Activated naive CD8-positive, alpha-beta T cell treated with anti-CD3 and anti-CD28 coated beads, Interleukin-2, amount 50 U/mL, for 24 hours (primary cell): ENCODE measurements at places on chromosomes 5 and 9.

GRCh38 chr9:129769669-129770068 lies 16.8 kb upstream of the PTGES start:
- no peak for DNase-seq

- DNase-seq: no peak
Measured at GRCh38 chr5:161246749-161247148, 299.8 kb downstream of the GABRB2 start.

DNA sequence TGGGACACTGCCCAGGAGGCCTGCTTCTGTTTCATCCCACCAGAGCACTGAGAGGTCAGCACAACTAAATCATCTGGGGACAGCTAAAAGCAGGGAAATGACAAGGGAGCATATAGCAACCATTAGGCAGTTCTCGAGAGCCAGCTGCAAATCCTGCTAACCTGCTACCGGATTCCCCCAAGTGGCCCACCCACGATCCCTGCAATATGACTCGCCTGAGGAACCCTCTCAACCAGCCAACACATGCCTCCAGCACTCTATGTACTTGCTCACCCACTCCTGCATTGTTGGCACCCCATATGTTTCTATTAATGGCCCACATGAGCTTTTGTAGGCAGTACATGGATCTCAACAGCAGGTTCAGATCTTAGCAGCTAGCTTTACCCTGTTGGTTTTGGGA lies 326.0 kb downstream of the GABRG2 start:
- no peak for DNase-seq

- no peak for DNase-seq
Measured at GRCh38 chr9:124146031-124146561, 111.7 kb upstream of the NEK6 start.

DNA sequence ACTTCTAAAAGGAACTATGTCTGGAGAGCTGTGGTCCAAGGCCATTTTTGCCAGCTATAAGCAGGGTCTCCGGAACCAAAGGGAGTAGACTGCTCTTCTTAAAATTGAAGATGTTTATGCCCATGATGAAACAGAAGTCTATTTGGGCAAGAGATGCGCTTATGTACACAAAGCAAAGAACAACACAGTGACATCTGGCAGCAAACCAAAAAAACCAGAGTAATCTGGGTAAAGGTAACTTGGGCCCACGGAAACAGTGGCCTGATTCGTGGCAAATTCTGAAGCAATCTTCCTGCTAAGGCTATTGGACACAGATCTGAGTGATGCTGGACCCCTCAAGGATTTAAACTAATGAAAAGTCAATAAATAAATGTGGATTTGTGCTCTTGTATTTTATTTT lies 29.7 kb upstream of the GLDC start:
- no peak for DNase-seq

GRCh38 chr9:78778861-78779374 lies 482.0 kb downstream of the PSAT1 start:
- no peak for DNase-seq

GRCh38 chr5:127666043-127666716 lies 17.3 kb downstream of the CTXN3 start:
- no peak for DNase-seq

DNA sequence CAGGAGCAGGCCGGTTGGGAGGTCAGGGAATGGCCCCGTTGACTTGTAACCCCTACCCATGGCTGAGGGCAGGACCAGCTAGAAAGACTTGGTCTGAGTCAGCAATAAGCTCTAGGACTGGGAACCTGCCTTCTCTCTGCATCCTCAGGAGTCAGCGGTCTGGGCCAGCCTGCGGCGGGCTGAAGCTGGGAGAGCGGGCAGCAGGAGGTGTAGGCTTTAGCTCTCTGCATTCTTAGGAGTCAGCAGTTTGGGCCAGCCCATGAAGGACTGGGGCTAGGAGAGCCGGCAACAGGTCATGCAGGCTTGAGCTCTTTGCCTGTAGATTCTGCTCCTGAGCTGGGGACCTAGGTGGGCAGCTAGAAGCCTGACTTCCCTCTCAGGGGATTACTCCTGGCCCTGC lies 6.4 kb upstream of the SMIM32 start:
- DNase-seq: no peak

GRCh38 chr5:158676642-158677469 lies 422.9 kb downstream of the EBF1 start:
- DNase-seq: no peak

DNA sequence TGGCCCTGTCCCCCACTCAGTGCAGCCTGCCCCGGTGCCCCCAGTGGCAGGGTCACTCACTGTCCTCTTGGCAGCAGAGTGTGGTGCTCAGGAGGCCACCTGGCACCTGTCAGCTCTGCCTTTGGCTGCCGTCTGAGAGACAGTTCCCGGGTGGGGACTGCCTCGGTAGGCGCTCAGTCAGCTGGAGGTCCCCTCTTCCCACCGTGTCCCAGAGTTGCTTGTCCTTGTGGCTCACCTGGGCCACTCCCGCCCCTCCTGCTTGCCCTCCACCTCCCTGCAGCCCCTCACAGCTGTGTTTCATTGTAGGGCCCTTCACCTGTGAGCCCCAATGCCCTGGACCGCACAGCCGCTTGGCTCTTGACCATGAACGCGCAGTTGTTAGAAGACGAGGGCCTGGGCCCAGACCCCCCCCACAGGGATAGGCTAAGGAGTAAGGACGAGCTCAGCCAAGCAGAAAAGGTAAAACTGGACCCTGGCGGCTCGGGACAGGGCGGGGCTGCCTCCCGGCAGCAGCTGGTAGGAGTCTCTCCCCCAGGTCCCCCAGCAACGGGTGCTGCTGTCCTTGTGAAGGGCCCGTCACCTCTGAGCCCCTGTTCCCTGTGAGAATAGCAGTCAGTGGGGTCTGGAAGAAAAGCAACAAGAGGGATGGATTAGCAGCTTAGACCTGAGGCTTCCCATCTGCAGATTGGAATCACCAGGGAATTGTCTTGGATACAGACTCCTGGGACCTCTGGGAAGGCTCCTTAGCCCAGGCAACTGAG lies 122.7 kb downstream of the DAB2IP start:
- no peak for DNase-seq

- no peak for DNase-seq
Measured at GRCh38 chr5:37665272-37665671, 174.6 kb downstream of the GDNF start.

DNA sequence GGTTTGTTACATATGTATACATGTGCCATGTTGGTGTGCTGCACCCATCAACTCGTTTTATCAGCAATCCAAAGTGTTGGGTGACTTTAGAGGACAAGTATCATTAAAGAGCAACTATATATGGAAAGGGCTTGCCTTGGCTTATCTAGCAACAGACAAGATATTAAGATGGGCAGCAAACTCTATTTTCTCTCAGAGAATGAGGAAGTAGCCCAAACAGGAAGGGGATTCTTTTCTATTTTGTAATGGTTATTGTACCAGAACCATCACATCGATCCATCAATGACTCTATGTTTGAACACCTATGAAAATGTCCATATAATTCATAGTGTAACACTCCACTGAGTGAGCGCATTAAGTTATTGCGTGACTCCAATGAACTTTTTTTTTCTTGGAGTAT lies 260.1 kb upstream of the SLC24A2 start:
- DNase-seq: no peak

GRCh38 chr9:4828761-4829160 lies 36.0 kb downstream of the RCL1 start:
- DNase-seq: no peak

DNA sequence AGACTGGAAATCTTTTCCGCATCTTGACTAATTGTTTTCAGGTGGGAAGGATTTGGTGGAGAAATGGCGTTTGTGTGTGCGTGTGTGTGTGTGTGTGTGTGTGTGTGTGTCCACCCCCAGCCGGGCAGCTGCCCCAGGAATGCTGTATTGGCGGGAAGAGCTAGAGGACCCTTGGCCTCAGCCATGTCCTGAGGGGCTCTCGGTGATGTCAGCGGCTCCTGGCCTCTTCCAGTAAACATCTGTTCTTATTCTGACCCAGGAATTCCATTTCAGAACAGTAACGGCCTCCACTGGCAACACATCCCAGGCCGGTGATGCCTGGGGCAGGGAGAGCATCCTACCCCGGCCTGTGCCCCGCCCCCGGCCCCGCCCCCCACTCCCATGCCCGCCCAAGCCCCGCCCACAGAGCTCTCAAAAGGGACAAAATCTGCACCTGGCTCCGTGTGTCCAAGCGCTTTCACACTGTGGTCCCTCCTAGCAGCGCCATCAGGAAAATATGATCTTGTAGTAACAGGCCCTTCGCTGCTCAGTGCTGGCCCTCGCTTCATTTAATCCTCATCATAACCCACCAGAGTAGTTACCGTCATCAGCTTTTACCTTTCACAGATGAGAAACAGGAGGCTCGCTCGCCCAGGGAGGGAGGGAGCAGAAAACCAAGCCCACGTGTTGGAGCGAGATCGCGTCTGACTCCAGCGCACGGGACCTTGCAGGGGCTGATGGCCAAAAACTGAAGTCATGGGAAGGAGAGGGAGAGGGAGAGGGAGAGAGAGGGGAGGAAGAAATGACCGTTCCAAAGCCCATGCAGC lies 18.9 kb downstream of the ADAMTS2 start:
- DNase-seq: no peak

GRCh38 chr5:31867219-31867618 lies 228.3 kb downstream of the PDZD2 start:
- DNase-seq: no peak

DNA sequence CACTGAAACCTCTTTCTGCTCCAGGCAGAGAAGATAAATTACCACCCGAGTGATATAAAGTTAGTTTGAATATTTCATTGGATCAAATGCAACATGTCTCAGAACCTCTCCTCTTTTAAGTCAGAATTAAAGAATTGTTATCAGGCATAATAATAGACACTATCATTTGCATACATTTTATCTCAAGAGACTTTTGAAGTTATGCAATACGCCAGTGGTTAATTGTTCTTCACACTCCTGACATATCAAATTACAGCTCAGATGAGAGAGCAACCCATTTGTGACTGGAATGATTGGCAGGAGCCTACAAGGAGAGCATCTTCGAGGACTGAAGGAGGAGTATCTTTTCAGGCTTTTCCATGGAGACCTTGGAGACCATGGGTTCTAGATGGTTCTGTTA lies 452.2 kb downstream of the KDM4C start:
- DNase-seq: no peak

DNA sequence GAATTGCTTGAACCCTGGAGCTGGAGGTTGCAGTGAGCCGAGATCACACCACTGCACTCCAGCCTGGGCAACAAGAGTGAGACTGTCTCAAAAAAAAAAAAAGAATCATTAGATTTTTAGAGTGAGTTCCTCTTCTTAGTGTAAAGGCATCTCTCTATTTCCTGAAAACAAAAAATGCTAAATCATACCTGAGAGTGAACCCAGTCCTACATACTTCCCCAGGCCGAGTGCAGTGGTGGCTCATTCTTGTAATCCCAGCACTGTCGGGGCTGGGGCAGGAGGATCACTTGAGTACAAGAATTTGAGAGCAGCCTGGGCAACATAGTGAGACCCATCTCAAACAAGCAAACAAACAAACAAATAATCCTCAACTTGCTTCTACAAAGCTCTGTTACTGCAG lies 38.2 kb upstream of the LPAR1 start:
- DNase-seq: no peak

DNA sequence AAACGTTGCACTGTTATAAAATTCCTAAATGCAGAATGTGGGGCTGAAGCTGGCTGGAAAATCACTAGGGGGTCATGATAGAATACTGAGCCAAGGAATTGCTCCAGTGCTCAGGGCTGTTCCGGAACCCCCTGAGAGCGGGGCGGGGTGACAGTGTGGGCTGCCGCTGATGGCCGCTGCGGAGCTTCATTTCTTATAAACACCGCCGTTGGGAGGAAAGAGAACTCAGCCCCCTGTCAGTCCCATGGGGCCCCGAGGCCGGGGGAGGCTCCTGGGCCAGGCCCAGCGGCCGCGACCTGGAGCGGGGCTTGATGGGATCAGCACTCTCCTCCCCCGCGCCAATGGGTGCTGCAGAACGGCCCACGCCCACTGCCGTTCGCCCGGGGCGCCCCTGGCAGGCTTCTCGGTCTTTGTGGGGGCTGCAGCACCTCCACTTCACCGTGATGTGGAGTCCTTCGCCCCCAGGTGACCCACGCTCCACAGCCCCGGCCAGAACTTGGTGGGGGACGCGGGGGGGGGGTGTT lies 5.2 kb upstream of the IRF1 start:
- peak; percentile 81 for DNase-seq

- no peak for DNase-seq
Measured at GRCh38 chr5:31106278-31106677, 87.2 kb upstream of the CDH6 start.

GRCh38 chr9:35905912-35906679 lies at the start of gene HRCT1:
Gene HRCT1, plus strand, starts transcription at chr9:35906202. Its CDS starts 86 bp downstream, at chr9:35906288.
- no peak for DNase-seq

GRCh38 chr9:3732077-3733038 lies 206.6 kb upstream of the RFX3 start:
- DNase-seq: peak; percentile 33

GRCh38 chr9:115369322-115369957 lies 251.5 kb upstream of the TNC start:
- DNase-seq: no peak

- DNase-seq: no peak
Measured at GRCh38 chr9:99803694-99804093, 18.0 kb upstream of the NR4A3 start.

DNA sequence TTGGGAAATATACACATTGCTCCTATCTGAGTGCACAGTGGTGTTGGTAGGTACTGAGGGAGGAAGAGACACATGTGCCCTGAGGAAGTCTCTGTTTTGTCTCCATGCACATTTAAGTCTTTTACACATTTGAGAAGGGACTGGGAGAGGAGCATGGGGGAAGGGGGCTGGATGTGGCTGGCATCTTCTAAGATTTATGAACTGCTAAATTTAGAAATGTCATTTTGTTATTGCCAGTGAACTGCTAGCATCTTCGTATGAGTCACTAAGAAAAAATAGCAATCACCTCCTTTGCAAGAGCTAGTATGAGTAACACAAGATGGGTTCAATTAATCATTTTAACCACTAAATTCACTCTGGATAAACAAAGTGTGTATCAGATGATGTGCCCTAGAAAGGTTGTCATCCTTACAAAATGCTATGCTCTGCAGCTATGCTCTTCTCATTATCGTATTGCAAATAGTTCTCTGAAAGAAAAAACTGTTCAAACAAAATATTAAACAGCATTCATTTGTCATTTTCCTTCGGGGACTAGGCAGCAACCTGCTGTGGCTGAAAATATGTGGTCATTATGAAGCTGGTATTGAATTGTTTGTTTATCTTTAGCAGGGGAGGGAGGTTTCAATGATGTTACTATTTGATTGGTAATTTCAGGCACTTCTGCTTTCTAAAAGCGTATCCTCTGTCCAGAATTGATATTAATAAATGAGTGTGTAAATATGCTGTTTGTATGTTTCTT lies 236.5 kb downstream of the DMRTA1 start:
- no peak for DNase-seq
